ENCODE measurements at places on chromosomes 3 and 15.

GRCh38 chr3:160754371-160754854 is 1.6 kb upstream of the PPM1L start:
- DNase-seq, result peak; percentile 79

GRCh38 chr3:13266651-13267362 is 153.3 kb downstream of the NUP210 start:
- DNase-seq, result no peak

DNA sequence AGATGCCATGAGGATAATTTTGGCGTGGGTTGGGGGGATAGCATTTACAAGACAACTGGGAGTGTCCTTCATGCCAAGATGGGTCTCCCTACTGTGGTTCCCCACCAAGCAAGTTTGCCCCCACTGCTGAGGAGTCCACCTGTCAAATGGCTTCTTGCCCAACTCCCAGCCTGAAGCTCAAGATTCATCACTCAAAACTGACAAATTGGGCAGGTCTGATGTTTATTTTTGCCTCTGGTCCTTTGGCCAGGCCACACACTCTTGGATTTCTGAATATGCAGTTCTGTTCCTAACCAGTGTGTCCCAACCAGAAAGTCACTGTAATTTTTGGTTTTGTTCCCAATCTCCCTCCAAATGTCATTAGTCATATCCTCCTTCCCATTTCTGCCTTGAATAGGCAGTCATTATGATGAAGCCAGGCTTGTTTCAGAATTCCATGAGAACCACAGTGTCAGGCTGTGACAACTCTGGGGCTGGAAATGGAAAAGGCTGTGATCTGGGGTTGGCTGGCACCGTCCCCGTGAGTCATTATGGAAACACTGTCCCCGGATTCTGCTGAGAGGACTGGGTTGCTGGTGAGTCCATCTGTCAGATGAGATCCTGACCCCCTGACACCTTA is 29.3 kb upstream of the MEF2A start:
- DNase-seq, result no peak

GRCh38 chr15:31197497-31198414 is 96.2 kb upstream of the TRPM1 start:
- no peak for DNase-seq

GRCh38 chr3:158739078-158739477 is 6.8 kb upstream of the RARRES1 start:
- DNase-seq, result no peak

DNA sequence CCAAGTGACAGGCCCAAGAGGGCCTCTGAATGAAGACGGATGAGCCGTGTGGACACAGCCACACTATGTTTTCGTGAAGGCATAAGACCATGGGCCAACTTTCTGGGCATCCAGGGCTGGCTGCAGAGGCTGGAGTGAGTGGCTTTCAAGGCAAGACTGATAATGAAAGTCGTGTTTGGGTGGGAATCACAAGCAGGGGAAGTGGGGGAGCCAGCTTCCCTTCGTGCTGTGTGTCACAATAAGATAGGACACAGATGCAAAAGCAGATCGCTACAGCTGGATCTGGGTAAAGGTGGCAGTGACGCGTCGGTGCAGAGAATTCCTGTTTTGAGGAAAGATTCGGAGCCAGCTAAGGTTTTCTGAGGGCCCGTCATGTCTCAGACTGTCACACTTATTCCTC is 309.8 kb upstream of the CTDSPL start:
- no peak for DNase-seq

Measured in suprapubic skin (tissue), 4 donors.